NCI-H1417 (cell line): ENCODE measurements at places on chromosomes 1 and 21.
A peak's percentile ranks its signal among the peaks of the same experiment; 100 is the strongest.

GRCh38 chr1:162368451-162368850 lies 8.2 kb downstream of the SPATA46 start:
- no peak for DNase-seq

- DNase-seq, result no peak
These were observed 223.6 kb upstream of the DEPDC1 start for GRCh38 chr1:68720476-68720875.

GRCh38 chr1:75765697-75766355 lies 20.2 kb upstream of the RABGGTB start:
- no peak for DNase-seq

DNA sequence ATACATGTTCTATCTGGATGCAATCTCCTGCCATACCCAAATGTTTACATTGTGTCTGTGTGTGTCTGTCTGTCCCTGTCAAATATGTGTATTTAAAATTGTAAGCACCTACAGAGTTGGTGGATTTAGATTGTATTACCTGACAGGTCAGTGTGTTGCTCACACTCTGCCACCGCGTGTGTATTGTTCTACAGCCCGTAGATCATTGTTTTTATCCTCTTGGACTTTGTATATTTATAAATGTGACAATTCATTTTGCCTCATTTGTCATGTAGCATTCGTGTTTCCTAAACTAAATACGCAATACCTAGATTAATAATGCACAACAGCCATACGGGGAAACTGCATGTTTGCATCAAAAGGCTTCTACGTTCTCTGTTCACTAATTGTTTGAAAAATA lies 634 bp downstream of the ALG14 start:
- DNase-seq, result no peak

DNA sequence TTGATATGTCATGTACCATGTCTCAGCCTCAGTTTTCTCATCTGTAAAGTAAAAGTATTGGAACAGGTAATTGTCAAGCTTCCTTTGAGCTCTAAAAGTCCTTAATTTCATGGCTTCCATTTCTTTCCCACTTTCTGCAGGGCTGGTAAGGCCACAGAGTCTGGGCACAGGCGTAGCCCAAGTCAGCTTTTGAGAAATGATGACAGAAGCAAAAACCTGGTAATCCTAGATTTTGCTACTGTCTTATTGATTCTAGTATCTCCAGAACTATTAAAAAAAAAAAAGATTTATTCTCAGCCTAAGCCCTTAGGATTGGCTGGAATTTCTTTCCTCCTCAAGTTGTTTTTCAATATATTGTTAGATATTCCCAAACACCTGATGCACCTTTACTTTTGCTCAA lies 31.3 kb downstream of the PLXNA2 start:
- no peak for DNase-seq

GRCh38 chr1:204929487-204930154 lies 59.0 kb downstream of the NFASC start:
- no peak for DNase-seq

GRCh38 chr1:223707256-223708000 lies 4.9 kb upstream of the CAPN2 start:
- peak; percentile 29 for DNase-seq

DNA sequence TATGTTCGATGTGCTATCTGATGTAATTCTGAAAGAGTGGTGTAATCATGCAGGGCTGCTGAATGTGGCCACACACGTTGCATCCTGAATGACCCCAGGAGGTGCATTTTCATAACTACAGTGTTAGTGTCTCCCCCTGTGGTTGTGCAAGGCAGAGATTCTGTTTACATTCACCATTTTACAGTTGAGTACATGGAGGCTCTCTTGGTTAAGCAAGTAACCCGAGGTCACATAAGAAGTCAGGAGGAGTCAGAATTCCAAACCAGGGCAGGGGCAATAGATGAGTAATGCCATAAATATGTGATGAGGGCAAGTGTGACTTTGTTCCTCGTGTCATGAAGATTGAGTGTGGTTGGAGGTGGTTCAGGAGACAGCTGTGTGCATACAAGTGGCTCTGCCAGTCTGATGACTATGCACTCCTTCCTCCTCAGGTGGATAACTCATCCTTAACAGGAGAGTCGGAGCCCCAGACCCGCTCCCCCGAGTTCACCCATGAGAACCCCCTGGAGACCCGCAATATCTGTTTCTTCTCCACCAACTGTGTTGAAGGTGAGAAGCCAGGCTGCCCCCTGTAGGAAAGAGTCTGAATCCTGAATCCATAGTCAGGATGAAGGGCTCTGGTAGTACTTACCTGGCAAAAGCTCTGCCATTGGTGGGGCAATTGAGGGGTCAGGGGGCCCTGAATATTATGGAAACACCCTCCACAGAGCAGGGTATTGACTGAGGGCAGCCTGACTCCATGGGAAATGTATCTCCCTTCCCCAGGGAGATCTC lies 9.3 kb downstream of the ATP1A2 start:
- DNase-seq, result no peak

DNA sequence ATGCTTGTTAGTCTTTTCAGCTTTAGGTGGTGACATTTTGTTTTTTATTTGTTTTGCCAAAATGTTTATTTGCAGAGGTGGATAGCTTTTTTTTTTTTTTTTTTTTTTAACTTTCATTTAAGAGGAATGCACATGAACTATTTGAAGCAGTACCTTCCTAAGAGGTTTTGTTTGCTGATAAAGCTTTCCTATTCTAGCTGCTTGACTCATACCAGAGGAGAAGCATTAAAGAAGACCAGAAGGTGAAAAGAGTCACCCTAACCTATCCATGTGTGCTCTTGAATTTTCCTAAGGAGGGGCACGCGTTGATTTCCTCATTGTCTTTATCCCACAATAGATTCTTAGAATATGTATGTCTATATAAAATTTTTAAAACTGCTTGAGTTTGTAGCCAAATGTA lies 57.7 kb downstream of the PRDM2 start:
- DNase-seq, result peak; percentile 22

GRCh38 chr1:161374373-161374772 lies 6.7 kb upstream of the CFAP126 start:
- DNase-seq, result no peak

DNA sequence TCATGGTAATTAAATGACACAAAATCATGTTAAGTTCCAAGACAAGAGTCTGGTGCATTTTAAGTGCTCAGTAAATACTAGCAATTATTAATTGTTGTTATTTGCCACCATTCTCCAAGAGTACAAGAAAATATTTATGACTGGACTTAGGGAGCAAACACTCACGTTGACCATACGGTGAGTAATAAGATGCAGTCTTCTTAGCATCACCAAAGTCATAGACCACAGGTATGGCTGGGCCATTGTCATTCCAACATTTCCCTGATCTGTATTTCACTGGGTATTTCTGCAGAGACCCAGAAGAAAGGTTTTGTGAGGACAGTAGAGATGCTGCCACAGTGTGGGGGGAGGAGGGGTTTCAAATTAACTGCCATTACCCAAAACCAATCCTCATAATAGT lies 4.7 kb downstream of the ITLN2 start:
- DNase-seq, result no peak

DNA sequence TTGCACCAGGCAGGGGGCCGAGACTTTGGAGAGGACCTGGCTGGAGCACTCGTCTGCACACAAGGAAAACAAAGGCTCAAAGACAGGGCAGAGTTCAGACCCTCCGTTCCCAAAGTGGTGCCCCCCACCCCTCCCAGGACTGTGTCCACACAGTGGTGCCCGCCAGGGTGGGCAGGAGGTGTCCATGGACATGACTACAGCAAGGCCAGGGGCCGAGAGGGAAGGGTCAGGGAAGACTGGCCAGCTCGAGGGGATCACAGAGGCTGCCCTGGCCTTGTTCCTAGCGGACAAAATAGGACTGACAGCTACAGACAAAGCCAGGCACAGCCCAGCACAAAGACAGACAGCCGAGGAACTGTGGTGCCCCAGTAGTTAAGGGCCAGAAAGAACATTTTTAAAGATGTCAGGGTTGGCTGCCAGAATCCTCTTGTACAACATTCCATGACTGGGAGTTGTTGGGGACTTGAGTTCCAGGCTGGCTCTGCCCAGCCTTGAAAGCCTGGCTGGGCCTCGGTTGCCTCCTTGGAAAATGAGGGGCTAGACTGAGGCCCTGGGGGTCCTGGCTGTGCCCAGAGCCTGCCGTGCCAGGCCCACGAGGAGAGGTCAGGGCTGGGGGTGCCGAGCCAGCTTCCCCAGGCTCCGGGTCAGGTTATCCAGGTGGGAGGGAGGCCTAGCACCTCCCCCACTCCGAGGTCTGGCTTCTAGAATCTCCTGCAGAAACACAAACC lies 63.7 kb downstream of the SLX9 start:
- DNase-seq, result no peak

DNA sequence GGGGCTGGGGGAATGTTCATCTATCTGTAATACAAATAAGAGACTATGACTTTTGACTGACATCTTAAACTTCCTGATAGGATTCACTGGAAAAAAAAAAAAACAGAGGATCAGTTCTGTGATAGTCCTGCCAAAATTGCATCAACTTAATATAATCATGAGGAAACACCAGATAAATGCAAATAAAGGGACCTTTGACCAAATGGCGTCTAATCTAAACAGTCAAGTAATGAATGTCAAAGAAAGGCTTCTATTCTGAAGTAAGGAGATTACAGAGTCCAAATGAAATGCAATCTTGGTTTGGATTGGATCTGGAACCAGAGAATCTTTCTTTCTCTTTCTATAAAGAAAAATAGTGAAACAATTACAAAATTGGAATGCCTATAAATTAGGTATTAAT lies 513.4 kb downstream of the KCNT2 start:
- no peak for DNase-seq

DNA sequence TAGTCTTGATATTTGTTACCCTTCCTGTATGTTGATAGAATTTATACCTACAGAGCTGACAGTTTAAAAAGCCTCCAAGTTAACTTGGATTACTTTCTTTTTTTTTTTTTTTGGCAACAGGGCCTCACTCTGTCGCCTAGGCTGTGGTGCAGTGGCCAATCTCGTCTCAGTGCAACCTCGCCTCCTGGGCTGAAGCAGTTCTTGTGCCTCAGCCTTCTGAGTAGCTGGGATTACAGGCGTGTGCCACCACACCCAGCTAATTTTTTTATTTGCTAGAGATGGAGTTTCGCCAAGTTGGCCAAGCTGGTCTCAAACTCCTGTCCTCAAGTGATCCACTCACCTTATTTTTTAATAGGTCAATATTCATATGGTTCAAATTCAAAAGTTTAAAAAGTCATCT lies 32.7 kb downstream of the WDTC1 start:
- no peak for DNase-seq

- no peak for DNase-seq
These were observed 16.1 kb upstream of the CHI3L1 start for GRCh38 chr1:203202431-203203245.

- DNase-seq, result no peak
These were observed 372.6 kb upstream of the LRRC7 start for GRCh38 chr1:69195136-69195535.

DNA sequence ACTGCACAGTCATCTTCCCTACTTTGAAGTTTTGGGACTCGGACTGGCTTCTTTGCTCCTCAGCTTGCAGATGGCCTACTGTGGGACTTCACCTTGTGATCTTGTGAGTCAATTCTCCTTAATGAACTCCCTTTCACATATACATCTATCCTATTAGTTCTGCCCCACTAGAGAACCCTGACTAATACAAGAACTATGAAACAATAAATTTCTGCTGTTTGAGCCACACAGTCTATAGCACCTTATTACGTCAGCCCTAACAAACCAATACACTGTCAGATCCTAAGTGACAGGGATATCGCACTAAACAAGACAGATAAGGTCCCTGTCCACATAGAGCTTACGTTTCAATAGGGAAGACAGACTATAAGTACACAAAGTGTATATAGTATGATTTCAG lies 120.1 kb downstream of the PLPP3 start:
- DNase-seq, result no peak

DNA sequence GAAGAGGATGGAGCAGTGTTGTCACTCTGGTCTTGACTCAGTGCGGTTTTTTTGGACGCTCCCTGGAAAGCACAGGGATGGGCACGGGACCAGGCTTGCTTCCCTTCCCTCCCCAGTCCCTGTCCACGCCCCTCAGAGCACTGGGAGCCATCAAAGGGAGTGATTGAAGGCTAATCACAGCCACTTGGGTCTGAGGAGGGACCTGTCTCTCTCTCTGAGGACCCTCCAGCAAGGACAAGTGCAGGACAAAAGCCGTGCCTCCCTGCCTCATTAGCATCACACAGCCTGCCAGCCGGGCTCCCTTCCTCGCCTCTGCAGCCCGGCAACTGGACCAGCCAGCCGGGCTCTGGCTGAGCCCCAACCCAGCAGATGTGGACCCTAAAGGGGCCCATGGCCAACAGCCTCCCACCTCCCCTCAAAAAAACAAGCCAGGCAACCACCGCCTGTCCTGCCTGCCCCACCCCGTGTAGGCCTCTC lies 18.6 kb upstream of the PDZK1IP1 start:
- DNase-seq, result peak; percentile 37

- no peak for DNase-seq
These were observed 100.2 kb downstream of the SSBP3 start for GRCh38 chr1:54305906-54306514.

DNA sequence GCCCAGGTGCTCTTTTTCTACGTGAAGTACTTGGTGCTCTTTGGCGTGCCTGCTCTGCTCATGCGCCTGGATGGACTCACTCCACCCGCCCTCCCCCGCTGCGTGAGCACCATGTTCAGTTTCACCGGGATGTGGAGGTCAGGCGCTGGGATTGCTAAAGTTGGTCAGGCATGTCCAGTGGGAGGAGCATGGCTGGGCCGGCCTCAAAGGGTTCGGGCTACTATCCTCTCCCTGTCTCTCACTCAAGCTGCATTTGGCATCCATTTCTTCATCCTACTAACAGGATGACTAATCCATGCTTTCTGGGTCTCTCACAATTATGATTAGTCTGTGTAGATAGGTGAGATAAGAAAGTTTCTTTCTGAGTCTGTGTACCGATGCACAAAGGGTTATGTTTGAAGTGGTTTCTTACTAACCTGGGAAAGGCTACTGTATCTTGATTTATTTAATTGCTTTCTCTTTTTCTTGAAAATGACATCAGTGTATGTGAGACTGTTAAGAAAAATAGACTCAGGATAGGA lies 135.9 kb downstream of the HHAT start:
- peak; percentile 58 for DNase-seq

GRCh38 chr1:156504438-156504813 lies 3.9 kb upstream of the MEF2D start:
- no peak for DNase-seq

GRCh38 chr1:1243807-1244191 lies 2.7 kb downstream of the C1QTNF12 start:
- no peak for DNase-seq

GRCh38 chr1:68198752-68199151 lies 33.6 kb downstream of the WLS start:
- peak; percentile 33 for DNase-seq

- no peak for DNase-seq
These were observed 191.2 kb downstream of the RERE start for GRCh38 chr1:8625981-8626898.

GRCh38 chr1:57966340-57966739 lies 542.5 kb upstream of the DAB1 start:
- no peak for DNase-seq

- no peak for DNase-seq
These were observed 36.1 kb downstream of the B3GALT5 start for GRCh38 chr21:39648879-39649278.

GRCh38 chr1:231580874-231581273 lies 45.7 kb upstream of the DISC1 start:
- no peak for DNase-seq
